ENCODE measurements at places on chromosomes 3 and 15.

DNA sequence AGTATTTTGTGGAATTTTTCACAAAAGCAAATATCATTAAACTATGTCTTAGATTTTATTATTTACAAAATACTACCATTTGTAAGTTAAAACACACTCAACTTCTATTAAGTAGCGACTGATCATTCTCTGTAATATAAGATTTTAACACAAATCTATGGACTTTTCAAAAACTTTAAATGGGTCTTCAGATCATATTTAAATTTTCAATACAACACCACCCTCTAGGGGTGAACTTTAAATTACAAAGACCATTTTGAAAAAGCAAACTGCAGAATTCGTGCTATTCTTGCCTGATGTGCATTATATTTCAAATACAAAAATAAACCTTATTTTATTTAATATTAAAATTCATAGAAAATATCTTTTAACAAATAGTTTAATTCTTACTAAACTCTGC, 8.2 kb upstream of the VGLL4 start:
- DNase-seq: no peak

GRCh38 chr15:78065973-78066946, 11.3 kb downstream of the TBC1D2B start:
- DNase-seq: no peak

DNA sequence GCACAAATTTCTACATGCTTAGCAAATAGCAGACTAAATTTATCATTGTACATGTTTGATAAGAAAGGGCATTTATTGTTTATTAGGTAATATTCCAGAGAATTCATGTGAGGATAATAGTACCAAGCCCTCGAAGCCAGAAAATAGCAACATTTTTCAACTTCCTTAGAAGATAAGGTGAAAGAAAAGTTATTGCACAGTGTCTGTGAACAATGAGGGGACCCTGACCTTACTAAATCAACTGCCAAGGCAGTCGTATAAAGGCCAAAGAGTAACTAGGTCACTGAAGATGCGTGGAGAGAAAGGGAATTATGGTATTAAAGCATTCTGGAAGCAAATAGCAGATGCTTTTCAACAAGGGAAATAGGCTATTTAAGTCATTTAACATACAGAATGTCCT, 20.3 kb upstream of the ARL6 start:
- DNase-seq: no peak

DNA sequence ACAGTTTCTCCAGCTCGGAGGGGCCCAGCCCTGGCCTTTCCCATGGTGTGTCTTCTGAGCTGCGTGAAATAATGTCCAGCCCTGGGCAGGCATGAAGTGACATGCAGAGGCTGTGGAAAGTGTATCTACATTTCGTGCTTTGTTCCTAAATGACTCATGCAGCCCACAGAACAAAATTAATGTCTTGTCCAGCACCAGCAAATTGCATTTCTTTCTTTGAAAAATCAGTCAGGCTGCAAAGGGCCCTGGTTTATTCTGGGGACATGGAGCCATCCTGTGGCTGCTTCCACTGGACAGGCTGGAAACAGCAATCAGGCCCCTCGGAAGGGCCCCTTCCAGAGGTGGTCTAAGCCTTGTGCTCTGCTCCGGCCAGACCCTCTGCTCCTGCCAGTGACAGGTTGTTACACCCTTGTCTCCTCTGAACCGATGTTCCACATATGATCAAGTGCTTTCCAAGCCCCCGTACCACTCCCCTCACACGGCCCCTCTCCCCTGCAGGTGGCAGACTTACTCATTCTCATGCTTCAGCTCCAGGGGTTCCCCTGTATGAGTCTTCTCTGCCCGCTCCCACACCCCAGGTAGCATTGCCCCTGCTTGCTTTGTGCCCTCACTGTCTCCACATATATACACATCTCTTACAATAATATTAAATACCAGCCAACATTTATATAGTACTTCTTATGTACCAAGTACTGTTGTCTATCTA, 33.7 kb downstream of the CRYGS start:
- no peak for DNase-seq

- DNase-seq: no peak
These were observed 12.7 kb upstream of the CLDN16 start for GRCh38 chr3:190375246-190375645.

DNA sequence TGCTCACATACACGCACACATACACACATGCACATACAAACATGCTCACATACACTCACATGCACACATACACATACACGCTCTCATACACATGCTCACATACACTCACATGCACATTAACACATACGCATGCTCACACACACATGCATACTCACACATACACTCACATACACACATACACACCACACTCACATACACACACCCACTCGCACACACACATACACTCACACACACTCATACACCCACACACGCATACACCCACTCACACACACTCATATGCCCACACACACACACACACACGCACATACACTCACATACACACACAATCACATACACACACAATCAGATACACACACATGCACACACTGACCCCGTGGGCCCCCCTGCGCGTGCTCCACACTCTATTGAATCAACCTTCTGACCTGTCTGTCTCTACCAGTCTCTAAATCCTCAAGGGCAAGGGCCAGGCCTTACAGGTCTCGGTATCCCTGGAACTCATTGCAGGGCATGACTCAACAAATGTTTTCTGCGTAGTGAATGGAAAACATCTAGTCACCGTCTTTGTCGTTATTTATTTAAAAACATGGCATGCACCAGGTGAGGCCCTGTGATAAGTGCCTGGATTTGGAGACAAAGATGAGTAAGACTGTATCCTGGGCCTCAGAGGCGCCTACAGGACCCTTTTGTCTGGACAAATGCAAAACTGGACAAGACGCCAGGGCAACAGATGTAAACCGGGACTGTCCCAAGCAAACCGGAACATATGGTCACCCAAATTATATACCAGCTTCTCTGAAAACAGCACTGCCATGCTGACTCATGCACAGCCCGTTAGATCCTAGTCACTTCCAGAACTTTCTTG, 41.8 kb downstream of the GRK7 start:
- DNase-seq: no peak

All from NCI-H774 (cell line).